ENCODE measurements at places on chromosomes 5 and 9.

DNA sequence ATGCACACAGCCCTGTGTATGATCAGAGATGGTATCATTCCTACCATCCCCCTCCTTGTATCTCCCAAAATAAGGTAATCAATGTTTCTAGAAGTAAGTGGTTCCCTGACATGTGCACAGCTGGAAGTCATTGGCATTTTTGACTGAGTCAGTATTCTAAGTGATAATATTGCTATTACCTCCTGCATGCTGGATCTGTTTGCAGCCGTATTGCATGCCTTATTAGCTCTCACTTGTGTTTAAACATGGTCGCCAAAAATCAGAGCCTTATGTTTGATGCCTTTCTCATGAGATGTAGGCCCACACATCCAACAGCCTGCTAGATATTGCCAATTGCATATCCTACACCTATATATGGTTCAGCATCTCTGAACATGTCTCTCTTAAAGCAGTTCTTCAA is 254.3 kb downstream of the CDH12 start:
- DNase-seq = no peak

DNA sequence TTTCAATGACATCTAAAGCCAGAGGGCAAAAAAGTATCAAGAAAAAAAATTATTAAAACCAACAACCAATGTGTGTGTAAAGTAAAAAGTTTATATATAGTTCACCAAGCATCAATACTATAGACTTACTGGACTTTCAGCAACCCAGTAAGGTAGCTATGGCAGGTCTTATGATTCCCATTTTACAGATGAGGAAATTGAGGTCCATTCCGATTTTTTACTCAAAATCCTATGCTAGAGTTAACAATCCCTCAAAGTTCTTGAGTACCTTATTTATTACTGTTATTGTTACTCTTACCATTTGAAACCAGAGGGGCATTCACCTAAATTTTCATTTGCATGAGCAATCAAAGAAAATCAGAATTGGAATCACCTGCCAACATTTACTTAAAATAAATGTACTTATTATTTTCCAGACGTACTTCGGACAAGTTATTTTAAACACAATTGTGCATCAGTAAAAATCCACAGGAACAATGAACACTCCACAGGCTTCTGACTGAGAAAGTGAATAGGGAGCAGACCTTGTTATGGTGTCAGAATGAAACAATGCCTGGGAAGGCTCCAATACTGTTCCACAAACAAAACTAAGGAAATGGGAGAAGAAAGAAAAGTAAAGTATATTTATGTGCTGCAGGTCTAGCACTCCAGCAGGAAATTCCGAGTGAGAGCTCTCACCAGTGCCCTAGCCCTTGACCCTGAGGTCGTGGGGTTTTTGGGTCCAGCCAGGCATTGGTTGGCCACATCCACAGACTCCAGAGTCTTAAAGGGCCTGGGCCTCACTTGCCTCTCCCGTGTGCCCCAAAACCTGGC is 229.9 kb downstream of the PIK3R1 start:
- no peak for DNase-seq

DNA sequence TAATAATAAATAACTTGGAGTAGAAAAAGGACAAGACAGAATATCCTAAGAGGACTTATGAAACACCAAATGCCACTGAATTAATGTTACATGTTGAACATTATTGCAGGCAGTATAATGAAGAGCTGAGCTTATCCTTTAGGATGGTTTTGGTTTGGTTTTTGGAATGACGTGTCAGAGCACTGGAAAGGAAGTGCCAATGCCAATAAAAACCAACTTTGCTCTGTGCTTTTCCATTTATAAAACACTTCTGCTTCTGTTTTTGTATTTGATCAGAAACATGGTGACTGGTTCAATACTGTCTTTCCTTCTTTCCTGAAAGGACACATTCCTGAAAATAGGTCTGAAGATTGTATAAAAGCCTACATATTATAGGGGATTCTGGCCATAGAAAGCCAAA is 4.2 kb downstream of the MEGF10 start:
- no peak for DNase-seq

DNA sequence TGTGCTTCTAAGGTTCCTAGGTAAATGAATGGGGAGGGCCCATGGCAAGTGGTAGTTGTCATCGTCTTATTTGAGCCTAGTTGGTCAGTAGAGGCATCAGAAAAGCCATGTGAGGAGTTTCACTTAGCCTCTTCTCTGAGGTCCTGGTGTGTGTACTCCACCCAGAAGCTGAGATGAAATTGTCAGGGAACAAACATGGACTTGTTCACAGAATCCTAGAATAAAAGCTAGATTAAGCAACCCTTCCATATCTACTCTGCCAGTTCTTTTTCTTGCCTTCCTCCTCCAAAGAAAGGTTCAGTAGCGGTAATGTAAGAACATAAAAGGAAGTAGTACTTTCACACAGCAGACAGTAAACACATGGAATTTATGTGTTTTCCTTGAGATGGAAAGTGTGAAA is 70.4 kb downstream of the ARHGAP26 start:
- DNase-seq = no peak

- DNase-seq = no peak
Measured at GRCh38 chr9:135418161-135418560, 61.4 kb upstream of the PPP1R26 start.

- no peak for DNase-seq
Measured at GRCh38 chr5:74468421-74468820, 172.1 kb downstream of the ENC1 start.
